ENCODE measurements at places on chromosomes 12 and 14.
A peak's percentile ranks its signal among the peaks of the same experiment; 100 is the strongest.

DNA sequence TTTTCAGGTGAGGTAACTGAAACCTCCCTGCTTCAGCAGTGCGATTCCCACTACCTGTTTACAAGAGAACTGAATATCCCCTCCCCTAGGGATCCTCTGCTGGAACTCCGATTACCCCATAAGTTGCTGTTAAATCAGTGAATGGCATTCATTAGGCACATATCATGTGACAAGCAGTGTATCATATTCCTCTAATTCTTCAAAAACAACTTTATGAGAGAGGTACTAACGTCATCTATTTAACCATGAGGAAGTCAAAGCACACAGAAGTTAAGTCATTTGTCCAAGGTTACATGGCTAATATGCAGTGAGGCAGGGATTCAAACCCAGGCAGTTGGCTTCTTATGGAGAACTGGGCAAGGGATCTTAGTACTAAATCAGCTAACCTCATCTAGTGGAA, 43.9 kb upstream of the PCED1B start:
- H3K27me3 ChIP-seq = no peaks in the 10 kb centered on the region
- H3K27ac ChIP-seq = no peak overlapping the region
- no peaks in the 10 kb centered on the region for H3K36me3 ChIP-seq
- H3K4me1 ChIP-seq = peaks cover 7% of the 10 kb centered on the region
- no peak for DNase-seq

- no peaks in the 10 kb centered on the region for H3K27me3 ChIP-seq
- no peaks in the 10 kb centered on the region for H3K36me3 ChIP-seq
- H3K4me3 ChIP-seq = no peak overlapping the region
- DNase-seq = no peak
Observed at GRCh38 chr12:4443616-4444015, 2.0 kb downstream of the FGF6 start.

GRCh38 chr14:50936016-50936340, 8.3 kb downstream of the PYGL start:
- H3K4me3 ChIP-seq = no peak overlapping the region
- peaks cover 7% of the 10 kb centered on the region for H3K4me1 ChIP-seq
- DNase-seq = no peak
- H3K36me3 ChIP-seq = no peaks in the 10 kb centered on the region
- H3K27me3 ChIP-seq = no peaks in the 10 kb centered on the region

DNA sequence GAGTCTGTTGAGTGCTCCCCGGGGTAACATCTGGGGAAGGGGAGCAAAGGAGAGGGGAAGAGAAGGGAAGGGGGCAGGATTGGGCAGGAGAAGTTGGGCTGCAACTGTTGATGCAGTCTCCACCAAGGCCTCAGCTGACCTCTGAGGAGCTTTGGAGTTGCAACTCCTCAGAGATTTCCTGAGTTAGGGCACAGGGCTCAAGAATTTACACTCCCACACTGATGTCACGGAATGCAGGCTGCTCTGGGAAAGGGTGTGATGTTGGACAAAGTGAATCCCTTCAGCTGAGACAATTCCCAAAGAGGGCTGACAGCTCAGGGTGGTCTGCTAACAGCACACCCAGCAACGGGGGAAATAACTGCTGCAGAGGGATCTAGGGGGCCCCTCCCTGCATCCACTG, 295.6 kb downstream of the PCNX1 start:
- H3K27me3 ChIP-seq = no peaks in the 10 kb centered on the region
- H3K36me3 ChIP-seq = no peaks in the 10 kb centered on the region
- H3K4me1 ChIP-seq = no peaks in the 10 kb centered on the region
- H3K27ac ChIP-seq = no peak overlapping the region

- H3K4me1 ChIP-seq = no peaks in the 10 kb centered on the region
- no peaks in the 10 kb centered on the region for H3K27me3 ChIP-seq
- no peak overlapping the region for H3K27ac ChIP-seq
- H3K36me3 ChIP-seq = no peaks in the 10 kb centered on the region
- DNase-seq = no peak
Observed at GRCh38 chr14:29735459-29735858, 192.2 kb downstream of the PRKD1 start.

DNA sequence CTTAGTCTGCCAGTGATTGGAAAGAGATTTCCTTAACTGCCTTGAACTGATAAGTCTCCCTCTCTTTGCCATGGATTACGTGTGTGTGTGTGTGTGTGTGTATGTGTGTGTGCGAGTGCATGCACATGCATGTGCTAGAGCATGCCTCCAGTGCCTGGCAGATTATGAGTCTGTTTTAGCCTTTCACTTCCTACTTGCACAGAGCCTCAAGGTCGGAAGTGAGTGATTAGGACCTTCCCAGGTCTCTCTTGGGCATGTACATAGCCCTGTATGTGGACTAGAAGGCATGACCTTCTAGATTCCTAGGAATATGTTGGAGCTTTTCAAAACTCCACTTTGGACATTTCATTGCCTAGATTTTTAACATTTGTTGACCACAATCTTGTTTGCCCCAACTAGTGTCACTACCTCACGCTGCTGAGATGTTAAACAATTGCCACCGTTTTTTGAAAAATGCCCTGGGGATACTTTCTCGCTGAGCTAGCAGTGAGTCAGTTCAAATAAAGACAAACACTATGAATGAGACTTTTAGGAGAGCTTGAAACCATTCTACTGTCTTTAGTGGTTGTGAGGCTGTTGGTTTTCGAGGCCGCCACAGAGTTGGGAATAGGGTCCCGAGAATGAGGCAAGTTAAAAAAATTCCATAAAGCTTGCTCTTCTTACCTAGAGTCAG, 28.2 kb downstream of the KIAA0586 start:
- DNase-seq = no peak
- H3K27ac ChIP-seq = no peak overlapping the region
- no peaks in the 10 kb centered on the region for H3K4me1 ChIP-seq
- no peak overlapping the region for H3K4me3 ChIP-seq
- no peaks in the 10 kb centered on the region for H3K27me3 ChIP-seq
- peaks cover 65% of the 10 kb centered on the region for H3K36me3 ChIP-seq

DNA sequence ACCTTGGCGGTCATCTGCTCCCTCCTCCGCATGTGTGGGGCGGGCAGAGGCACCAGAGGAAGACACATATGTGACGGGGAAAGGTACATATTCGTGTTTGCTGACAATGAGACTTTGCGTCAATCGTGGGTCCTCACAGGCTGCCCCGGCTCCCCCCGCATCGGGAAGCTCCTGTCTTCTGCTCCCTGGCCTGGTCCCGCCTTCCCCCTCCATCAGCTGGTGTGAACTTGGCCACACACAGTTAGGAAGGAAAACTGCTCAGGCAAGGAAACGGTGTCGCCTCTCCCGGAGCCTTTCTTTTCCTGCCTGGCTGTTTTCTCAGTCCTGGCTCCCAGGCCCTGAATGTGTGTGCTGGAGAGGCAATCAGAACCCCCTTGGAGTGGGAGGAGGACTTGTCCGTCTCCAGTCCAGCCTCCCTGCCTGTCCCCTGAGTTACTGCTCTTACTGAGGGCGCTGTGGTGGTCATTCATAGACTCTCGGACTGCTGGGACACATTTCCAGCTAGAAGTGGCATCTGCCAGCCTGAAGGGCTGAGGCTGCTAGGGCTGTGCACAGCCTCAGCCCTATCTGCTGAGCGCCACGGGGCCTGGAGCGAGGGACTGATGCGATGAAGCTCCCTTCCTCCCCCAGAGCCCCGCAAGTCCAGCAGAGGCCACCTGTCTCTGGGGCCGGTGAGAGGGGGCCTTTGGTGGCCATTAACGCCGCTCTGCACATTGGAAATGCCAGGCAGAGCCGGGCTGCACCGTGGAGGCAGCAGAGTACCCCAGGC, 44.2 kb upstream of the TSPAN9 start:
- no peaks in the 10 kb centered on the region for H3K27me3 ChIP-seq
- no peak overlapping the region for H3K4me3 ChIP-seq
- DNase-seq = peak; percentile 61
- H3K36me3 ChIP-seq = no peaks in the 10 kb centered on the region
- H3K4me1 ChIP-seq = peaks cover 6% of the 10 kb centered on the region

DNA sequence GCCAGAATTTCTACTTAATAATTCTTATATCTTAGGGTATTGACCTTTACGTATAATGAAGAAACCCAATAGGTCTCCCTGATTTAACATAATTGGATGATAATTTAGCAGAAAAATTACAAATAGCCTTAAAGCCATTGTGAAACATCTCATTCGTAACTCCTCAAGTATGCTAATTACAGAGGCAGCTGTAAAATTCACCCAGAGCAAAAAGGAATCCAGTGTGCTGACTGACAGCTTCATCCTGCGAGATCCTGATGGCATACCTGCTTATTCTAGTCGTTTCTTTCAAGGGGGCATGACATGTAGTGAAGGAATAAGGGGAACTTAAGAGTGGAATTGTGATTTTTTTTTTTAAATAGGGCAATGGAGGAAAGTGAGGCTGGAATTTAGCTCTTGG, 291.5 kb downstream of the FUT8 start:
- H3K27ac ChIP-seq = no peak overlapping the region
- no peaks in the 10 kb centered on the region for H3K27me3 ChIP-seq
- H3K4me3 ChIP-seq = no peak overlapping the region
- no peaks in the 10 kb centered on the region for H3K4me1 ChIP-seq

GRCh38 chr14:102928412-102929240, 6.2 kb downstream of the AMN start:
- no peaks in the 10 kb centered on the region for H3K36me3 ChIP-seq
- H3K27me3 ChIP-seq = peaks cover 2% of the 10 kb centered on the region
- peak; percentile 94 for DNase-seq
- H3K4me3 ChIP-seq = peak overlapping the region; percentile 55

GRCh38 chr14:51318813-51319597, 79.0 kb downstream of the TMX1 start:
- no peaks in the 10 kb centered on the region for H3K4me1 ChIP-seq
- H3K27me3 ChIP-seq = no peaks in the 10 kb centered on the region
- no peaks in the 10 kb centered on the region for H3K36me3 ChIP-seq
- no peak for DNase-seq
- no peak overlapping the region for H3K4me3 ChIP-seq

- no peaks in the 10 kb centered on the region for H3K27me3 ChIP-seq
- no peaks in the 10 kb centered on the region for H3K36me3 ChIP-seq
- H3K4me3 ChIP-seq = no peak overlapping the region
- peaks cover 3% of the 10 kb centered on the region for H3K4me1 ChIP-seq
- no peak for DNase-seq
- no peak overlapping the region for H3K27ac ChIP-seq
Observed at GRCh38 chr12:51160814-51161459, 12.0 kb downstream of the TFCP2 start.

GRCh38 chr12:110600254-110600653, 13.7 kb upstream of the TCTN1 start:
- no peaks in the 10 kb centered on the region for H3K27me3 ChIP-seq
- no peaks in the 10 kb centered on the region for H3K36me3 ChIP-seq
- DNase-seq = no peak

DNA sequence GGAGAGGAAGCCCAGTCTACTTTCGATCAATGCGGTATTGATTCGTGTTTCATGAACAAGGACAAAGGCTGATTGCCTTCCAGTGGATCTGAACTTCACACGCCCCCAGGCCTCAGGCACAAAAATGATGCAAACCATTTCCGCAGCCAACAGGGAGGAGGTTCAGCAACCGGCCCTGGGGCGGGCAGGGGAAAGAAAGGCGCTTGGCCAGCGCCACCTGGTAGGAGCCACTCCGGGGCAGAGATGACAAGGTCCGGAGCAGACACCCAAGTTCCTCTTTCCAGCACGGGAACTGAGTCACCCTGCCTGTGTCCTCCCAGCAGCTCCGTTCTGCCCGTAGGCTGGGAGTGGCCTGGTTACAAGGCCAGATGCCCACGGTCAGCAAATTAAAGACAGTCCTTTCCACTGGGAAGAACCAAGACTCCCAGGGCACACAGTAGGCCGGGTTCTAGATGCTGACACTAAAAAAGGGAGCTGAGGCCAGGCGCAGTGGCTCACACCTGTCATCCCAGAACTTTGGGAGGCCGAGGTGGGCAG, 136.3 kb downstream of the SCARB1 start:
- H3K27ac ChIP-seq = peak overlapping the region; percentile 42
- peak; percentile 85 for DNase-seq
- H3K27me3 ChIP-seq = no peaks in the 10 kb centered on the region
- H3K4me3 ChIP-seq = no peak overlapping the region

- H3K4me3 ChIP-seq = no peak overlapping the region
- peaks cover 12% of the 10 kb centered on the region for H3K4me1 ChIP-seq
- DNase-seq = no peak
Observed at GRCh38 chr12:121404734-121405133, 4.8 kb downstream of the RNF34 start.

- no peaks in the 10 kb centered on the region for H3K27me3 ChIP-seq
- no peak overlapping the region for H3K27ac ChIP-seq
- H3K4me1 ChIP-seq = no peaks in the 10 kb centered on the region
- DNase-seq = no peak
- no peaks in the 10 kb centered on the region for H3K36me3 ChIP-seq
- H3K4me3 ChIP-seq = no peak overlapping the region
Observed at GRCh38 chr12:12628013-12628412, 16.3 kb downstream of the CREBL2 start.

GRCh38 chr14:89430391-89431236, 13.6 kb upstream of the FOXN3 start:
- no peaks in the 10 kb centered on the region for H3K36me3 ChIP-seq
- H3K4me1 ChIP-seq = peaks cover 26% of the 10 kb centered on the region
- DNase-seq = no peak
- H3K4me3 ChIP-seq = peak overlapping the region; percentile 39
- H3K27ac ChIP-seq = peak overlapping the region; percentile 79

GRCh38 chr12:21433525-21433924, 3.9 kb upstream of the PYROXD1 start:
- H3K27me3 ChIP-seq = no peaks in the 10 kb centered on the region
- H3K4me1 ChIP-seq = peaks cover 5% of the 10 kb centered on the region
- no peak overlapping the region for H3K27ac ChIP-seq
- DNase-seq = no peak
- H3K36me3 ChIP-seq = no peaks in the 10 kb centered on the region

- H3K4me1 ChIP-seq = no peaks in the 10 kb centered on the region
- H3K4me3 ChIP-seq = no peak overlapping the region
- H3K27ac ChIP-seq = no peak overlapping the region
- no peak for DNase-seq
Observed at GRCh38 chr12:105030820-105031807, 45.0 kb downstream of the NOPCHAP1 start.

DNA sequence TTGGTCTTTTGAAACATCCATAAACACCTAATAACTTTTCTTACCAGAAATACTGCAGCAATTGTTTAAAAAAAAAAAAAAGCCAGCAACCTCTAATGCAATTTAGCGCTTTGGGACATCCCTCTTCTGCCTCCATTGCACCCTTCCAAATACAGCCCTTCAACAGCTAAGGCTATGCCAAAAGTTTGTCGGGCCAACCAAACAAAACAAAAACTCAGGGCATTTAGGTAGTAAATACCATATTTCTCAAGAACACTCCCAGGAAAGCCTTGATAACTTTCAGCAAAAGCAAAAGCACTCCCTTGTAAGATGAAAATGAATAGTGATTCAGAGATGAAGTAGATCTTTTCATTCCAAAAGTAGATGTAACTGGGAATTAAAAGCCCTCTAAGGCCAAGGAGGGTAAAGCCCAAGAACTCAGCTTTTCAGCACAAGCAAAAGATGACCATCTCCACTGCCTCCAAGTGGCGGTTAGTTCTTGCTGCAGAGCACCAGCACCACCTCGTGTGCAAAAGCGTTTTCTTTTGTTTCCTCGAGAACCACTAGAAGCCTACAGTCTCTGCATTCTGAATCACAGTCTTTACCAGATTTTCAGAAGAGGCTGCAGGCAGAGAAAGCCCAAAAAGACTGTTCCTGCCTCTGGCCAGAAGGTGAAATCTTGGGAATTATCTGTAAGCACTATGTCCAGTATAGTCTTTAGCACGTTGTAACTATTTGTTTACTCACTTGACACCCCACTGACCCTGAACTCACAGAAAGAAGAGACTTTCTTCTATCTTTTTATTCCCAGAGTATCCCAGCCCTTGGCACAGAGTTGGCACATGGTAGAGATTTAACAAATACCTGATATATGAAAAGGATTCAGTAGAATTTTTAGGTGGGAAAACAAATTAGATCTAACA, 53.1 kb downstream of the SIX6 start:
- H3K27me3 ChIP-seq = no peaks in the 10 kb centered on the region
- no peak for DNase-seq
- no peaks in the 10 kb centered on the region for H3K36me3 ChIP-seq
- H3K4me1 ChIP-seq = no peaks in the 10 kb centered on the region
- H3K27ac ChIP-seq = no peak overlapping the region
- H3K4me3 ChIP-seq = no peak overlapping the region

All from upper lobe of left lung (tissue), 6 donors.